K562 (cell line): ENCODE measurements at places on chromosomes 12 and 14.

GRCh38 chr12:80807640-80808288 lies 91.1 kb downstream of the MYF5 start:
- no peak for DNase-seq

DNA sequence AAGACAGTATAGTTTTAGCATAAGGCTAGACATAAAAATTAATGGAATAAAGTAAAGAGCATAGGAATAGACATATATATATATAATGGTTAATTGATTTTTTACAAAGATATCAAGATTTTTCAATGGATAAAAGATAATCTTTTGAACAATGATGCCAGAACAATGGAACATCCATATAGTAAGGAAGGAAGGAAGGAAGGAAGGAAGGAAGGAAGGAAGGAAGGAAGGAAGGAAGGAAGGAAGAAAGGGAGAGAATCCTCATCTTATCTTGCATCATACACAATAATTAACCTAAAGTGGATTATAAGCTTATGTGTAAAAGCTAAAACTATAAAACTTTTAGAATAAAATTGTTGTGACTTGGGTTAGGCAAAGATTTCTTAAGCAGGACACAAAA lies 9.8 kb upstream of the NELL2 start:
- no peak for DNase-seq

GRCh38 chr12:68446384-68446783 lies 114.2 kb upstream of the MDM1 start:
- DNase-seq, result no peak

GRCh38 chr14:29163109-29163508 lies 396.5 kb downstream of the FOXG1 start:
- DNase-seq, result no peak

- peak; percentile 29 for DNase-seq
Measured at GRCh38 chr12:32039347-32039746, 67.3 kb upstream of the BICD1 start.

- DNase-seq, result no peak
Measured at GRCh38 chr14:70186900-70187451, 1.8 kb downstream of the SLC8A3 start.

DNA sequence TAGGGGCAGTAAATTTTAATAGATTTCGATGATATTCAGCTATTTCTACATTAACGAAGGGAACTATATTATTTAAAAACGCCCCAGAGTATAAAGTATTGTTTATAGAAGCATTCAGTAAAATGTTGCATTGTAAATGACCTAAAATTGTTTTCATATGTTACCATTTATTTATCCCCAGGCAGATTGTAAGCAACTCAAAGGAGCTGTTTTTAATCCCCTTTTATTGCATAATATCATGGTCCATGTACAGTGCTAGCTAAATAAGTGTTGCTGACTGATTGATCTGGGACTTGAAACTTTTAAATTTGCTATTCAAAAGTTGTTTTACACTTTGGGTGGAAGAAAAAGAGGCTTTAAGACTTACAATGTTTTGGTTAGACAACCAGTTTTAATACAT lies 199.0 kb upstream of the SLC38A2 start:
- no peak for DNase-seq

GRCh38 chr12:131675126-131676080 lies 35.5 kb upstream of the SFSWAP start:
- DNase-seq, result no peak

GRCh38 chr12:43198608-43199007 lies 353.4 kb downstream of the ADAMTS20 start:
- DNase-seq, result no peak

GRCh38 chr12:65827827-65828231 lies 3.5 kb downstream of the HMGA2 start:
- no peak for DNase-seq

GRCh38 chr14:104976198-104977007 lies 1.8 kb downstream of the AHNAK2 start:
- peak; percentile 64 for DNase-seq

GRCh38 chr12:6364044-6364374 lies 11.4 kb downstream of the SCNN1A start:
- no peak for DNase-seq

DNA sequence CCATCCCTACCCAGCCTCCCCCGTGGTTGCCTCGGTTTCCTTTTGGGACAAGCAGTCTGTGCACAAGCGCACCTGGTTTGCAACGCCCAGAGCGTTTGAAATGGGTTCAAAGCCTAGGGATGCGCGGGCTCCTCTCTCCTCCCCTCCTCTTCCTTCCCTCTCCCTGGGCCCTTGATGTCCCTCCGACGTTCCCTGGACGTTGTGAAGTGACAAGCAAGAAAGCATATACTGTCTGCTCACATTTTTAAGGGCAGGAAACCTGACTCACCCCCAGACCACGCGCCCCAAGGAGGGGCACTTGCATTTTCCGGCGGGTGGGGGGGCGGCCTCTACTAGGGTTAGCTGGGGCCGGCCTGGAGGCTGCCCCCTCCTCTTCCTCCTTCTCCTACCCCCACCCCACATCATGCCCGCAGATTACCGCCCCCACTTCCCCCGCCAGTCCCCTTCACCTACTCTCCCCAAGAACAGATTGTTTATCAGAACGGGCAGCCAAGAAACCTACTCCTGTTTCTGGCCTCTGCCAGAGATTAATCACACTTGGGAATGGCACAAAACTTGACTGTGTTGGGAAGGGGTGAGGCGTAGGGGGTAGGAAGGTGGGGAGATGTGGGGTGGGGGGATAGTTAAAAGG lies 9.5 kb upstream of the IRF2BPL start:
- no peak for DNase-seq

- DNase-seq, result no peak
Measured at GRCh38 chr14:38366374-38366773, 110.5 kb upstream of the CLEC14A start.

- no peak for DNase-seq
Measured at GRCh38 chr14:59246566-59246965, 58.1 kb downstream of the DAAM1 start.

DNA sequence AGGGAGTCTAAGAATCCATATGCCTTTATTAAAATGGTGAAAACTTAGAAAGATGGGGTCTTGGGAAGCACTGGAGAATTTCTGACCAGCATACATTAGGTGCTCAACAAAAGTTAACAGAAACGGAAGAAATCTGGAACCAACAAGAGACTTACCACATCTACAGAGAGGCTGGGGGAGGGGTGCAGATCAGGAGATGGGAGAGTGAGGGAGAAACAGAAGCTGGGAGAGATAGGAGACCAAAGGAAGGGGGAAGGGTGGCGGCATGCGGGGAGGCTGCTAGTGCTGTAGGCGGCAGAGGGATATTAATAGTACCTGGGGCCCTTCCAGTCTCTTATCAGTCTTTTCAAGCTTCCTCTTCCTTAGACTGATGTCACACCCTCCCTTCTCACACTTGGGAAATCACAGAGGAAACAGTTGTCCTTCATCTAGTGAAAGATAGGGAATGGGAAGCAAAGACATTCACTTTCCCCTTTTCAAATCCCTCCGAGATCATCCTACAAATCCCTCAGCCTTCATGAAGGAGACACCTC lies 18.1 kb downstream of the ZBTB39 start:
- peak; percentile 97 for DNase-seq

- no peak for DNase-seq
Measured at GRCh38 chr14:47978871-47979270, 303.5 kb upstream of the MDGA2 start.

DNA sequence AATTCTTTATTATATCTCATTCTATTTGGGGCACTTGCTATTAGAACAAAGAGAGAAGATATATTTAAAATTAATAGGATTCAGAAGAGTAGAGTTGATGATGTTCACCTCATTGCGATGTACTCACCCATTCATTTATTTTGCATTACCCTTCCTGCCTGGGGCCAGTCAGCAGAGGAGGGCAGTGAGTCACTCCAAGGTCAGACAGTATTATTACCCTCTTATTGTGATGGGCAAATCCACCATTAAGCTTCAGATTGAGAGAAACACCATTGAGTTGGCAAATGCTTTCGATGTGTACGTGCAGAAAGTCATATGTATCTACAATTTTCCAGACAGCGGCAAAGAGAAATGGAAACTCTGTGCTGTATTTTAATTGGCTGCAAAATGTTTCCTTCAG lies 134.2 kb downstream of the BICD1 start:
- DNase-seq, result no peak

GRCh38 chr14:73252491-73253322 lies 15.4 kb downstream of the PAPLN start:
- no peak for DNase-seq

DNA sequence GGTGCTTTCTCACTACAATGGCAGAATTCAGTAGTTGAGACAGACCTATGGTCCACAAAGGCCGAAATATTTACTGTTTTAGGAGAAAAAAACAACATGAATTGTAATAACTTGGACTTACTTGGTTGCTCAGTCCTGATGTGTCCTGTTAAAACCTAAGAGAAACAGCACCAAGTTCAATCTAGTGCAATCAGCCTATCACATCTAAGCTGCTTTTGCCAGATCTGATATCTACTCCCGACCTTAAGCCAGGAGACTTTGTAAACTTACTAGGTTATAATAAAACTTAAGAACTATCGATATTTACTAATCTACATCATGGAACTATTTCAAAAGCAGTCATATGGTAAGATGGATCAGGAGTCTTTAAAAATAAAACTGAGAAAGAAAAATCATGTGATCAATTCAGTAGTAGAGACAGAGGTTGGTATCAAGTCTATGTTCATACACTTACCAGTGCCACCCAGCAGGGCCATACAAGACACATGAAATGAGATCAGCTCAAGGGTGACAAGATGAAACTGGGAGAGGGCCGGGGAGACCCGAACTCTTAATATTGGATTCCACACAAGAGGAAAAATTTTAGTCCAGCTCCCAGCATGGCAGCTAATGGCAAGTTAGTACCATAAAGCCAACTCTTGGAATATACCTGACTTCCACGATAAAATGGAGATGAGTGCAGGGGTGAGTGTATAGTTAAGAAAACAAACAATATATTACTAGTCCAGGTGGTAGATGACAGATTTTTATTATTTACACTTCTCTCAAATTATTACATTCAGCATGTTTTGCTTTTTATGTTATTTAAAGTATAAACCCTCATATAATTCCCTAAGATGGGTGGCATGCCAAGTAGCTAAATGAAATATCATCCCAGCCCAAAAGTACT lies 27.5 kb downstream of the NUDT4 start:
- DNase-seq, result no peak

DNA sequence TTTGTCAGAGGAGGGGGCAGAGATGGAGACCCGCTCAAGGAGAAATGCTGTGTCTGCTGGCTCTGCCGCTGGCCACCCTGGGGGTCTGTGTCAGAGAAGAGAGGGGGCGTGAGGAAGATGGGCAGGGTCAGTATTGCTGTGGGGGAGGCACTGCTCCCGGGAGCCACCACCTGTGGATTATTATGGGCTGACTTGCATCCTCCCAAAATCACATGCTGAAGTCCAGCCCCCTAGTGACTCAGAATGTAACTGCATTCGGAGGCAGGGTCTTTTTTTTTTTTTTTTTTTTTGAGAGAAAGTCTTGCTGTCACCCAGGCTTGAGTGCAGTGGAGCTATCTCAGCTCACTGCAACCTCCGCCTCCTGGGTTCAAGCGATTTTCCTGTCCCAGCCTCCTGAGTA lies 12.3 kb downstream of the ABCD4 start:
- DNase-seq, result peak; percentile 61

DNA sequence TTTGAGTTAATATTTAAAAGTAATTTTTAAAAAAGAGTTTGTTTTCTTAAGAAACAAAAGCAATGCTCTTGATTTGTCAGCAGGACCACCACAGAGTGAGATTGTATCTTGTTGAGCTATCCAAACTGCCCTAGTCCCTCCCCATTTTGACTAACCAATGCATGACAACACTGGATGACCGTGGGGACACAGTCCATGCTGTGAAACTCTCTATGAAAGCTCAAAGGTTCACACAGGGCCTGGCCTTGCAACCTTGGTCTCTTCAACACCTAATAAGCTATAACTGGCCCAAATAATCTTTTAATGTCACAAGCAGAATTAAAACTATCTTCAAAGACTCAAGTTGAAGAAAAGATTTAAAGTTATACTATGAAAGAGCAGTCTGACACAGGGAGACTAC lies 13.5 kb downstream of the ETFRF1 start:
- DNase-seq, result no peak

GRCh38 chr14:52078721-52079120 lies 9.9 kb upstream of the NID2 start:
- DNase-seq, result no peak

GRCh38 chr14:94773061-94773648 lies 3.2 kb upstream of the GSC start:
- DNase-seq, result no peak

DNA sequence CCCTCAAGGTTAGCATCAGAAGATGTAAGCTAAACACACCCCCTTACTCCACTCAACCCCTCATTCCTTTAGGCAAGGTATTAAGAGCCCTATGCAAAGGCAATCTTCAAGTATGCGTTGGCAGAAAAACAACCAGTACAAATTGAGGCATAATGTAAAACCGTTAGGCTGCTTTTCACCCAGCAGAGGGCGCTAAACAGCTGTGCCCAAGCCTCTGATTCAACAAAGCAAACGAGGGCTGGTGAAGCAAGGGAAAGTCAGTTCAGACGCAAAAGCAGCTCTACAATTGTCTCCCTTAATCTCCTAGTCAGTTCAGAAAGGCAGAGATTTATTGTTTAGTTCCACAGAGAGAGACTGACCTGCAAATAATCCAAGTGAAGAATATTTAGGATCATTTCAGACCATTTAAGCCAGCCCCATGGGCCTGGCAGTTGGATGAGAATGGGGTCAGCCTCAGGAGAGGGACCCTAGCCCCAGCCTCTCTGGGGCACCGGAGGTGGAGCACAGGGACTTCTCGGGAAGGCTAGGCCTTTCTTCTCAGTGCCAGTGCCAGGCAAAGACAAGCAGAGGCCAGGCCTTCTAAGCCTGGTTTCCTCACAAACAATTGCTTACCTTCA lies 23.5 kb downstream of the DCAF5 start:
- DNase-seq, result peak; percentile 51

- no peak for DNase-seq
Measured at GRCh38 chr14:51575349-51576116, 76.2 kb upstream of the FRMD6 start.

DNA sequence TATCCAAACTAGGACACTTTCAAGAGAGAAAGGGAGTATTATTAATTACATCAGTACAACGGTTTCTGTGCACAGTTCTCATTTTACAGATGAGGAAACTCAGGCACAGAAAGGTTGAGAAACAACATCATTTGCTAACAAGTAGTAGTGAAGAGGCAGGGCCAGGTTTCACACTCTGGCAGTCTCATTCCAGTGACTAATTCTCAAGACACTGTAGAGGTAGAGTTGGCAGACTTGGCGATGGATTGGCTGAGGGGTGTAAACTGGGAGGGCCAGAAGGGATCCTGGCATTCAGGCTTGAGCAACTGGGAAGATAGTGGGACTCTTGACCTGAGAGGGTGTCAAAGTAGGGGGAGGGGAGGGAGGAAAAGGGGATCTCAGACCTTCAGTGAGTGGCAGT lies 73.8 kb upstream of the BDKRB2 start:
- DNase-seq, result no peak
